Gastrocnemius medialis (tissue), 4 donors: ENCODE measurements at places on chromosomes 3 and 15. TPM values are rescaled to one million over a fixed set of nuclear protein-coding genes. Genes with fewer than 3 reads are reported as not detected.
A peak's percentile ranks its signal among the peaks of the same experiment; 100 is the strongest.

DNA sequence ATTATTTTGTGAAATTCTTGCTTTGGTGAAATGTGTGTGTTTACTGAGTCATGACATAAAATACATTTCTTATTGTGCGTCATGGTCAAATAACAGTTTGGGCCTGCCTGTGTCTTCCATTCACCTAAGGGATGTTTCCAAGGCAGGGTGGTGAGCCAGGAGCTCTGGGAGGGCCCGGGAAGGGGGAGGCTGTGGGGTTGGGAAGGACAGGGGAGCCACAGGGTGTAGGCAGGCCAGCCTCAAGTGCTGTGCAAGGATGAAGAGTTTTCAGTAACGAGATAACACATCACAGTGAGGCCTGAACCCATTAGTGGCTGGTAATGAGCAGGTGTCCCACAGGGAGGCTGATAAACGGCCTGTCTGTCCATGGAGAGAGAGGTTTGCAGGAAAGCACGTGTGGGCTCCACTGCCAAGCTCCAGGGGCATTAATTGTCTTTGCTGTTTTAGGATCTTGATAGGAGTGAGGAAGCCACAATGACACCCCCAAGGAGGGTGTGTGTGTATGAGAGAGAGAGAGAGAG lies 35.6 kb upstream of the SEC13 start:
- no peak for DNase-seq

- peak; percentile 17 for DNase-seq
These were observed 9.2 kb upstream of the SLC6A1 start for GRCh38 chr3:10983219-10983916.

Gene FAM107A
- total RNA-seq = 21.1 TPM

Gene TTBK2
- total RNA-seq = 8.8 TPM

GRCh38 chr3:95705786-95706418 lies 1108.5 kb upstream of the EPHA6 start:
- DNase-seq = no peak

DNA sequence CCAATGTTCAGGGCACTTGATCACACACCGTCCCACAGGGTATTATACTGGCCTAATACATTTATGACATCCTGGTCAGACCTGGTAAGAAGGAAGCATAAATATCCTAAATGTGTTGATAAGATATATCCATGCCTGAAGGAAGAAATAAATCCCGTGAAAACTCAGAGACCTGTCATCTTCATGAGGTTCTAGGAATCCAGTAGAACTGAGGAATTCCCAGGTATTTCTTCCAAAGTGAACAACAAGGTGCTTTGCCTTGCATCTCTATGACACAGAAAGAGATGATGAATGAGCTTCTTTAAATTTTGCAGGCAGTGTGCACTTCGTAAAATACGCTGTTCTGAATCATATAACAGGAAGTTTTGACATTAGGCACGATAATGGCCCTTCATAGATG lies 78.1 kb upstream of the VGLL3 start:
- no peak for DNase-seq

- DNase-seq = no peak
These were observed 32.5 kb downstream of the ABHD17C start for GRCh38 chr15:80727596-80727995.

- DNase-seq = no peak
These were observed 325.0 kb downstream of the NTRK3 start for GRCh38 chr15:87931584-87931983.

DNA sequence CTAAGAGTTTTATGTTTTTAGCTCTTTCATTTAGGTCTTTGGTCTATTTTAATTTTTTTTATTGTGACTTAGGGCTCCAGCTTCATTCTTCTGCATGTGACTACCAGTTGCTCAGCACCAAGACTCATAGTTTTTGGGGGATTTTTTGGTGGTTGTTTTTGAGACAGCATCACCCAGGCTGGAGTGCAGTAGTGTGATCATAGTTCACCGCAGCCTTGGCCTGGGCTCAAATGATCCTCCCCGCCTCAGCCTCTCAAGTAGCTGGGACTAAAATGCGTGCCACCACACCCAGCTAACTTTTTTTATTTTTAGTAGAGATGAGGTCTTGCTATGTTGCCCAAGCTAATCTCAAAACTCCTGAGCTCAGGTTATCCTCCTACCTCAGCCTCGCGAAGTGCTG lies 19.4 kb downstream of the CDV3 start:
- no peak for DNase-seq

DNA sequence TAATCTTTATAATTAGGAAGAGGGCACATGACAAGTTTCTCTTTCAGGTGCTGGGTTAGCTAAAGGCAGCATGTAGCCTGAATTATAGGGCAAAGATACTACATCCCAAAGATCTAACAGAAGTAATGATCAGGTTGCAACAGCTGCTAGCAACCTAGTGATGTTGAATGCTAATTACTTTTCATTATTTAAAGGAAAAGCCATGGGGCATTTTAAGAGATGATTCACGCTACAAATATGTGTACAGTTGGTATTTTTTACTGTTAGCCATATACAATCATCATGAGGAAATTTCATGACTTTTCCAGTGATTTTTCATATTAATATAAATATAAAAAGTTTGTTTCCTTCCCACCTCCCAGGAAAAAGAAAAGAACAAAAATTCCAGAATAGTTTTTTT lies 43.0 kb downstream of the NEK10 start:
- no peak for DNase-seq

DNA sequence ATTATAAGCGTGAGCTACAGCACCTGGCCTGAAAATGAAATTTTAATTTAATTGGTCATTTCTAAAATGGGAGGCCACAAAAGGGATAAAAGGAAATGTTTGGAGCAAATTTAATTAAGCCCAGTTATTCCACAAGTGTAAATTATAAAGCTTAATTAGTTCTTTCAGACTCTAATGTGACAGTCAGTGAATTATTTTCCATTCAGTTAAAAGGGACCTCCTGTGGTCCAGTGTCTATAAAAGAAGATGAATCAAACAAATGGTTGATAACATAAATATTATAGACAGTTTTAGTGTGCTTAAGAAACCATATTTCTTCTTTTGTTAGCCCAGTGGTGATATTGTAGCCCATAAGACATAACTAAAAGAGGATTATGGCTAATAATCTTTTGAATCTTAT lies 66.4 kb downstream of the CNOT10 start:
- DNase-seq = no peak

- DNase-seq = no peak
These were observed 22.5 kb downstream of the TRIM71 start for GRCh38 chr3:32840086-32840841.

- no peak for DNase-seq
These were observed 156.0 kb downstream of the EDEM1 start for GRCh38 chr3:5343459-5343858.

Gene CCDC54
- total RNA-seq = not detected

Gene NMB
- 1.6 TPM for total RNA-seq

DNA sequence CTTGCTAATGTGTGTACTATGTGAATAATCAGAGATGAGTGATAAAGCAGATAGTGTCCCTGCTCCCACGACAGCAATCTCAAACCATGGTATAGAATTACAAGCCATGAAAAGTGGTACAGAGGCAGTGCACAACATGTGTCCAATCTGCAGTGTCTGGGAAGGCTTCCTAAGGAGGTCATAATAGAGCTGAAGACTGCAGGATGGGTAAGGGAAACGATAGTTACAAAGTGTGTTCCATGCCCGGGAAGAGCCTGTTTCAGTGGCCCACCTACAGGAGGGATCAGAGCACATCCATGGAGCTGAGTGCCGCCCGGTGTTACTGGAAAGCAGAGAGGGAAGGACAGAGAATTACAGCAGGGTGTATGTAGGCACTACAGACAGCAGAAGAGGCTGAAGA lies 48.9 kb downstream of the PAK2 start:
- DNase-seq = no peak

DNA sequence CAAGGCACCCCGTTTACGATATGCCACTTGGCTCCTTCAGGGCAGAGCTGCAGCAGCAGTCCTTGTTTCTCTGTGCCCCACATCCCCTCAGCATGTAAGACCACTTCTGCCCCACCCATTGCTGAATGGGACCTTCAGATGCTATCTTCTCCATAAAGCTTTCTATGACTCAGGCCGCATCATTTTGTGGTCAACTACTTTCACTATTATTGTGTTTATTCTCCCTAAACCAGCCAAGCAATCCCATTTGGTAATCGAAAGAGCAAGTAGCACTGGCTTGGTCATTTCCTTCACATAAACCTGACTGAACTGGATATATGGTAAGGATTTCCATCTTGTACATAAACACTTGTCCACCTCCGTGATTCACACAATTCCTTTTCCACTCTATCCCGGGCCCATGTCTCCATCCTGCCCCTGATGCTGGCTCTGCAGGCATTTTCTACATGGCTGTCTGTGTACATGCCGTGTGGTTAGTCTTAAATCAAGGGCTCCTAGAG lies 25.7 kb downstream of the LIPC start:
- no peak for DNase-seq

GRCh38 chr3:60645801-60646200 lies 605.5 kb downstream of the FHIT start:
- DNase-seq = no peak

DNA sequence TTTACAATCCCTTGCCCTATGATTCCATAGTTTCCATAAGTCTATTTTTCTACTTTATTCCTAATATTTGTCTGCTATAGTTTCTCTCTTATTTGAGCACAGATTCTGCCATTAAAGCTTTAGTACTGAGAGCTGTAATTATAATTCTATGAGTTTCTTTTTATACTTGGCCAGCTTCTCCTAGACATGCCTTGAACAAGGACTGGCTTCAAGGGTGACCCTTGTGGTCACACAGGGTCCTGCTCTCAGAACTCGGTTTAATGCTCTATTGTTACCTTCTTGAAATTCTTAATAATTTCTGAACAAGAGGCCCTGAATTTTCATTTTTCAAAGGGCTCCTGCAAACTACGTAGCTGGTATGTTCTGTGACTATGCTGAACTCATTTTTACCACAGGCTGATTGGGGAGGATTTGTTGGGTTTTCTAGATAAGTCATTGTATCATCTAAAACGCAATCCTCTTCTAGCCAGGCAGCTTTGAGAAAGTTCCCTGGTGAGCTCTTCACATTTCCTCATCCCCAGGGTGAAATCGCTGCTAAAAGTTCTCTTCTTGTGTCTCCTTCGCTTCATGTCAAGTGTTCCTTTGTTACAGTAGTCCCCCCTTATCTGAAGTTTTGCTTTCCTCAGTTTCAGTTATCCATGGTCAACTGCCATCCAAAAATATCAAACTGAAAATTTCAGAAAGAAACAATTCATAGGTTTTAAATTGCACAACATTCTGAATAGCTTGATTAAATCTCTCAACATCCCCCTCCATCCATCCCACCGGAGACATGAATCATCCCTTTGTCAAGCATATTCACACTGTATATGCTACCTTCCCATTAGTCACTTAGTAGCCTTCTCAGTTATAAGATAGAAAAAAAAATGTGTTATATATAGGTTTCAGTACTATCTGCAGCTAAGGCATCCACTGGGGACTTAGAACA lies 12.6 kb upstream of the PLCL2 start:
- no peak for DNase-seq

DNA sequence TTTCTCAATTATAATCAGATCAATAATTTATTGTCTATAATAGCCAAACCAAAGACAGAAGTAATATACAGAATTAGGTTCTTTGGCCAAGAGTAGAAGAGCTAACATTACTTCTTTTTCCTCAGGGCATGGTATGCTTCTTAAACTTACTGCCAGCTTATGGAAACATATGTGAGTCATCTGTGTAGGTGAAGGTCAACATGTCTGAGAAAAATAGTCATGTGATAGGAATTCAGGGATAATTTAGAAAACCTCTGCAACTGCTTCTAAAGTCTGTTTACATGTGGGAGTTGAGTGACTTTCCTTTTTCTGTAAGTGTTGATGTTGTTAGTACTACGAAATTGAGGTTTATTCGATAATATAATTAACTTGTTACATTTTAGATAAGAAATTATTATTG lies 19.2 kb upstream of the MAP6D1 start:
- no peak for DNase-seq

DNA sequence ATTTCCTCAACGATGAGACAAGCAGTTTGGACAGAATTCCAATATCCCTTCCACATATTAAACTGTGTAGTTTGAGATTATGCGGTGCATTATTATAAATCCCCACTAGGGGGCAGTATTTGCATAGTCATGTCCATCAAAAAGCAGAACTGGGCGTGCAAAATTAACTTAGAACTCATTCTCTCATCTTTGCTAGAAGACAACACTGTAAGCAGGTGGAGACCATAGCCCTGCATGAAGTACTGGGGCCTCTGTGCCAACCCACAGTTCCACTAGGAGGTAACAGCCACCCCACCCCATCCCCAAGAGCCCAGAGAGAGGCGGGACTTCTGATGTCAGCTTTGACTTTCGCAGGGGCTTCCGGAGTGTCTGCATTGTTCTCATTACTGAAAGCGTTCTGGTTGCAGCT lies 106.6 kb upstream of the TMC3 start:
- no peak for DNase-seq
